Left hindlimb (tissue), 1 donor: ENCODE measurements at places on chromosomes 1 and 21.
A peak's percentile ranks its signal among the peaks of the same experiment; 100 is the strongest.

GRCh38 chr1:39954324-39954869 lies 548 bp upstream of the MFSD2A start:
- DNase-seq = no peak

DNA sequence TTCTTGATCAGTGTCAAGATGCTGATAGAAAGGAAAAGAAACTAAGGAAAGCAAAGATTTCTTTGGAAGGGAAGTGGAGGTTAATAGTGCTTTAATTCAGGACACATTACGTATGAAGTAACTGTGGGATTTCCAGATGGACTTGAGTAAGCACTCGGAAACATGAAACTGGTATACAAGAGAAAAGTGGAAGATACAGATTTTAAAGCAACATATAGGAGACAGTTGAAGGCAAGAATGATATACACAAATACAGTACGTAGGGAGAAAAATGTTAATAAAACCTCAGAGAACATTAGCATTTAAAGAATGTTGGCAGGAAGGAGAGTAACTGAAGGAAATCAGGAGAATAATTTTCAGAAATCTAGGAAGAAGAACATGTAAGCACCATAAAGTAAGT lies 730.9 kb upstream of the ADGRL2 start:
- no peak for DNase-seq

- DNase-seq = no peak
Measured at GRCh38 chr1:183966487-183966886, 71.0 kb downstream of the COLGALT2 start.

GRCh38 chr21:36608897-36609225 lies 90.1 kb upstream of the SIM2 start:
- no peak for DNase-seq

DNA sequence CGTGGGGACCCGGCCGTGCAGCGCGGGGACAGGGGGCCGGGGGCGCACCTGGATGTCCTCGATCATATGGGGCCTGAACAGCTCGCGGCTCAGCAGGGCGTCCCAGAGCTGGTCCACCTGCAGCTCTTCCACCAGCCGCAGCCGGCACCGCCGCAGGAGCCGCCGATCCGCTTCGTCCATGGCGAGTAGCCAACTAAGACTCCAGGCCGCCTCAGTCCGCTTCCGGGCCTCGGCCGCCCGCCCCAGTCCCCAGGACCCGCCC lies at the start of gene CASP9:
Gene CASP9 (minus strand): TSS at position 195 of the 262 bp plus-strand sequence. CDS start 15 bp downstream, at position 180.
- no peak for DNase-seq

DNA sequence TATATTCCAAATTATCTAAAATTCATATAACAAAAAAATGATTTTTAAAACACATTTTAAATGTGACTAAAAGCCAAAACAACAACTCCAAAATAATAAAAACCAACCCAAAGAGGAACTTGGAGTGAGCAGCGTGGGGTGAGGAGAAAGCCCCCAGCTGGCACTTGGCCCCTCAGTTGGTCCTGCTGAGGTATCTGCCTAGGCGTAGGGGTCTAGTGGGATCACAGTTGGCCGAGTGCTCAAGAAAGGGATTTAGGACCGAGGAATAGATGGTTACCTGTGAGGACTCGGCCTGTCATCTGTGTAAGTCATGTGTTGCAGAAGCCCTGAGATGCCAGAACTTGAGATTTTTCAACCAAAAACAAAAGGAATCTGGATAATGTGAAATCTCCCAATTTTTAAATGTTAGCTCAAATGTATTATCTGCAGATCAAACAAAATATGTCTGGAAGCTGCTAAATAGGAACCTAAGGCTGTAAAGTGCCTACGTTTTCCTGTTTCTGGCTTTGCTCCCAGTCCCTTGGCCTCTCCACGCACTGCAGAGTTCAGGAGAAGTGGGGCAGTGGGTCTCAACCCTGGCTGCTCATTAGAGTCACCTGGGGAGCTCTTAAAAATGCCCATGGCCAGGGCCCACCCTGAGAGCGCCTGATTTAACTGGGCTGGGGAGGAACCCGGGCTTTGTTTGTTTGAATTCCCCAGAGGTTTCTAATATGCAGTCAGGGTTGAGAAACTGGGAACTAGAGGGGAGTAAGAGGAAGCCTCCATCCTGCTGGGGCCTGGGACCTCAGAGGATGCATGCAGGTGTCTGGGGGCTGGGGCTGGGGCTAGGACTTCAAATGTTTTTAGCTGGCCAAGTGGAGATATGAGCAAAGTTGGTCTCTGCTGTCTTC lies 38.5 kb upstream of the LDLRAP1 start:
- no peak for DNase-seq

- peak; percentile 99 for DNase-seq
Measured at GRCh38 chr1:185317034-185317885, at the start of gene IVNS1ABP. TSS of gene IVNS1ABP (minus strand) at chr1:185317243. CDS start at chr1:185309493, 7,750 bp downstream.

DNA sequence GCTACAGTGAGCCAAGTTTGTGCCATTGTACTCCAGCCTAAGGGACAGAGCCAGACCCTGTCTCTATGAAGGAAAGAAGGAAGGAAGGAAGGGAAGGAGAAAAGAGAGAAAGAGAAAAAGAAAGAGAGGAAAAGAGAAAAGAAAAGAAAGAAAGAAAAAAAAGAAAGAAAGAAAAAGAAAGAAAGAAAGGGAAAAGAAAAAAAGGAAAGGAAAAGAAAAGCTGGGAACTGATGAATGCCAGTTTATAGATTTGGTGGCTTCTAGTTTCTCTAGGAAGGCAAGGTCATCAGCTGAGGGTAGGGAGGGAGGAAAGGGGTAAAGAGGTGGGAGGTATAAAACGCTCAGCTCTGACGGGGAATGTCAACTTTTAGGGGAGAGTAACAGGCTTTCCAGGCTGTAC lies 62.3 kb upstream of the AKT3 start:
- no peak for DNase-seq

- no peak for DNase-seq
Measured at GRCh38 chr1:172380441-172381244, 39.8 kb upstream of the C1orf105 start.

DNA sequence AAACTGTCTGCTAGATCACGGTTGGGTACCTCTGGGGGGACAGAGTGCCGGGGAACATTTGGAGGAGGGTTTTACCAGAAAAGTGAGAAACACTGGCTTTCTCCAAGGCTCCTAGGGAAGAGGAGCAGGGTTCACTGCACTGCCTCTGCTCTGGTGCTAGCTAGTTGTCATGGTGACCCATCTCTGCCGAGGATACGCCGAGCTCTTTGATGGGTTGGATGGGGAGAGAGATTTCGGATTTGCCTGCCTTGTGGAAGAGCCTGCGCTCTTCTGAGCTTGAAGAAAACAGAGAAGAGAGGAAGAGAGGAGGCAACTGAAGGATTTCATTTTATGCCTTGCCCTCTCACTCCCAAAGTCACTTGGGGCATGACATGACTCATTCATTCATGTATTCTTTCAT lies 92.1 kb downstream of the NAV1 start:
- no peak for DNase-seq

DNA sequence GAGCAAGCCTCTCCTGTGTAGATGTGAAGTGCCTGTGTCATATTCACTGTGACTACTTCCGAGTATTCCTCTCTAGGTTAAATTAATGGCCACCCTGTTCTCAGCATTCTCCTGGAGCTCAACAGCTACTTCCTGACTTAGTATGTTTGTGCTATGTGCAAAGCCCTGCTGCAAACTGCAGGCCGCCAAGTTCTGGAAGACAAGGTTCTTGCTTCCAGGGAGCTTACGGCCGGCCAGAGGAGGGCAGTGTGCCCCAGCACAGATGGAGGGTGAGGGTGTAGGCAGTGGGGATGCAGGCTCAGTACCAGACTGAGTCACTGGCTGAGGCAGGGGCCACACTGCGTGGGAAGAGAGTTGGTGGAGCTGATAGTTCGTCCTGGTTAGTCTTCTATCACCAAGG lies 43.2 kb downstream of the ELK4 start:
- no peak for DNase-seq

GRCh38 chr1:226549937-226550671 lies 1.5 kb downstream of the STUM start:
- peak; percentile 72 for DNase-seq

GRCh38 chr1:156376146-156376545 lies 7.1 kb downstream of the RHBG start:
- DNase-seq = no peak

DNA sequence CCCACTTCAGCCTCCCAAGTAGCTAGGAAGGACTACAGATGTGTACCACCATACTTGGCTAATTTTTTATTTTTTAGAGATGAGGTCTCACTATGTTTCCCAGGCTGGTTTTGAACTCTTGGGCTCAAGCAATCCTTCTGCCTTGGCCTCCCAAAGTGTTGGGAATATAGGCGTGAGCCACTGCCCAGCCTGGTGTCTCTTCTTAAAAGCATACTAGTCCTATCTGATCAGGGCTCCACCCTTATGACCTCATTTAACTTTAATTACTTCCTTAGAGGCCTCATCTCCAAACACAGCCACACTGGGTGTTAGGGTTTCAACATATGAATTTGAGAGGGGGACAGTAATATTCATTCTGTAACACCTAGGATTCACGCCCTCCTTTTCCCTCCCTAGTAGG lies 130.9 kb downstream of the GLIS1 start:
- DNase-seq = no peak

DNA sequence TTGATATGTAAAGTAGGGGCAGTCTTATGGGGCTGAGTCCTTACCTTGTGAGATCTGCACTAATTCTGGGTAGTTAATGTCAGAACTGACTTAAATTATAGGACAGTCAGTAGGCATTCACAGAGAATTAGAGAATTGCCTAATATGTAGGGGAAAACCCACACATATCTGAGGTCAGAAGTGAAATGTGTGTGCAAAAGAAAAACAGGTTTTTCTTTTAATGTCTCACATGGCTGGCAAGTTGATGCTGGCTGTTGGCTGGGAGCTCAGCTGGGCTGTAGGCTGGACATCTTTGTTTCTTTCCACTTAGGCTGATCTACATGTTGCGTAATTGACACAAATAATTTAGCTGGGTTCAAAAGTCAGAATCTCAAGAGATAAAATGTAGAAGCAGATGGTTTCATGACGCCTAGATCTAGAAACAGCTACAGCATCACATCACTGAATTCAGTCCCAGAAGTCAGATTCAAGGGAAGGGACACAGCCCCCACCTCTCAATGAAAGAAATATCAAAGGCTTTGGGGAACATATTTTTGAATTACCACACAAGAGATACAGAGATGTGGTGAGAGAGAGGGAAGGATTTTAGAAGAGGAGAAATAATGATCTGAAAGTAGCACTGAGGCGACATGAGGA lies 98.9 kb downstream of the TNFSF18 start:
- no peak for DNase-seq
